ENCODE measurements at places on chromosomes 7 and 10. TPM values are rescaled to one million over a fixed set of nuclear protein-coding genes. Genes with fewer than 3 reads are reported as not detected.

DNA sequence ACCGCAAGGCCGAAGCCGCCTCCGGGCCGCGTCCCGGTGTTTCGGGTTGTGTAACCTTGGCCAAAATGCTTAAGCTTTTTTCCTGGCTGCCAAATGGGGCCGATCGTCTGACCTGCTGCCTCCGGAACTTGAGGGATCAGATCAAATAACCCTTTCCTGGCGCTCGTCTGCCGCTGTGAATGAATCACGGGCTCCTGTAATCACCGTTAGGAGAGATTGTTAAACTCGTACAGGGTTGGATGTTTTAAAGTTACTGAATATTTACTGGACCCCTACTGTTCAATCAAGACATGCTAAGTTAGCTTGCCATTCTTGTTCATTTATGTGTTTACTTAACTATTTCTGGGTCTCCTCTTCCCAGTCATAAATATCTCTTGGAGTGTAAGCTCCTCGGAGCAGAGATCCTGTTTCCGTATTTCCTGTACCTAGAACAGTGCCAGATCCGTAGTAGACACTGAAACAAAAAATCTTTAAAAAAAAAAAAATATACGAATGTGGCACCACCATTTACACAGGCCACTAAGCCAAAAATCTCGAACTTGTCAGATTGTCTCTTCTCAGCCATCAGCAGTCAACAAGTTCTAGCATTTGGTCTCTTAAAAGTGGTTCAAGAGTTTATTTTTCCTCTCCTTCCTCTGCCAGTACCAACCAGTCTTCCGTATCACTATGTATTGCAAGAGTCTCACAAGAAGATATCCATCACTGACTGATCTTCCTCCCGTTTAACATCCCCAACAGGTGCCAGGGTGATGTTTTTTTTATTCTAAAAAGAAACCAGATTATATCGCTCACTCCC is 650 bp upstream of the TM9SF3 start:
- DNase-seq: peak; percentile 76

DNA sequence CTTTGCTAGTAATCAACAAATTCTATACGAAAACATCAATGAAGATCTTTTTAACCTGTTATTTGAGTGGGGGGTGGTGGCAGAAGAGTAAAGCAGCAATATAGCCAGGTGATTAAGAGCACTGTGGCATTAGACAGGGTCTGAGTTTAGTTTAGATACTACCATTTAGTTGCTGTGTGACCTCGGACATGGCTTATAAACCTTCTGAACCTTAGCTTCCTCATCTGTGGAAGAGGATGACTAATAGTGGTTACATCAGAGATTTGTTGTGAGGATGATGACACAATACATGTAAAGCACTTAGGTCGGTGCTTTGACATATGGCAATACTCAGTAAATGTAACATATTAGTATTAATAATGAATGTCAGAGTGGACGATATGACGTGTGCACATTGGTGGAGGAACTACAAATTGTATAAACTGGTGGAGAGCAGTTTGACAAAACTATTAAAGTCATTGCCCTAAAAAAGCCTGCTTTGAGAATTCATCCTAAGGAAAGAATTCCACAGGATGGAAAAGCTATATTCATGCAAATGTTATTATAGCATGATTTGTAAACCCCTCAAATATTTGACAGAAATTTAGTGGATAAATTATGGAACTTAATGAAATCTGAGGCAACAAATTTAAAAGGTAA is 24.3 kb downstream of the SPAG6 start:
- no peak for DNase-seq

DNA sequence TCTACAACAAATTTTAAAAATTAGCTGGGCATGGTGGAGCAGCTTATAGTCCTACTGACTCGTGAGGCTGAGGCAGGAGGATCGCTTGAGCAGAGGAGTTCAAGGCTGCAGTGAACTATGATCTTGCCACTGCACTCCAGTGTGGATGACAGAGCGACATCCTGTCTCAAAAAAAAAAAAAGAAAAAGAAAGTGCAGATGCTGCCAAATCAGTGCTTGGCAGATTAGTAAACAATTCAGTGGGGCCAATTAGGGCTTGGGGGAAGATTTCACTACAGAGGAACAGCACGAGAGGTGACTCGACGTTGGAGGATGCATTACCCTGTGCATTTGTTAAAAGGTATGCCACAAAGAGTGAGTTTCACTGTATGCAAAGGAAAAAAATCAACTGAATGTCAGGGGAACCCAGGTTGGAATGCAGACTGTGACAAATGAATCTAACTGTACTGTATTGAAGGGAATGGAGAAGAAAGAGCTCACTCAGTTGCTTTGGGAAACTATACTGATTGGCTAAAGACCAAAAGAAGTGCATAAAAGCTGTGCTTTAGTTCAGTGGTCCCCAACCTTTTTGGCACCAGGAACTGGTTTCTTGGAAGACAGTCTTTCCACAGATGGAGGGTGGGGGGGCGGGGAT is 31.6 kb downstream of the GARIN1A start:
- DNase-seq: no peak

- DNase-seq: no peak
These were observed 78.4 kb downstream of the NXPH1 start for GRCh38 chr7:8511855-8512254.

GRCh38 chr7:28434510-28434909 is 22.2 kb downstream of the CREB5 start:
- DNase-seq: no peak

DNA sequence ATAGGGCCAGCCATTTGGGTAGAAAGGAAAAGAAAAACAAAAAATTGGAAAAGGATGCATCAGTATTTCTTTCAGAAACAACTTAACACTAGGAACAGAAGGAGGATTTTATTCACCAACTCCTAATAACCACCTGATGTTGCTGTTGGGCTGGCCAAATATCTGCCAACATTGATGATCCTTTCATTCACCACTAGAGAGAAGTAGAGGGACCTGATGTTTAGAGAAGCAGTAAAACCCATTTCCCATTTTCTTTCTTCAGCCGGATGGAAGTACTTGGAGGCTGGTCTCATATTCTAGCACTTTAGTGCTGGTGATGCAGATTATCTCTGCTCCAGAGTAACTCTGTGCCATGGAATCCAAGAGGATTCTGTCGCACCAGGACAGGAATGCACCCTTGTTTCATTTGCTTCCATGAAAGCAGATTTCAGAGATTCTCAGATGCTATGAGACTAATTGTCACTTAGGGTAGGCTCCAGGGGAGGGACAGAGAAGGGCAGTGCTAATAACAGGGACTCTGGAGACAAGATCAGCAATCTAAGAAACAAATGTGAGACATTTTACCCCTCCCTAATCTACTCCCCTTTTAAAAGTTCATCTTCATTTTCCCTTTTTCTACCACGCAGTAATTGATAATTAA is 3.1 kb downstream of the KLLN start:
- peak; percentile 65 for DNase-seq

DNA sequence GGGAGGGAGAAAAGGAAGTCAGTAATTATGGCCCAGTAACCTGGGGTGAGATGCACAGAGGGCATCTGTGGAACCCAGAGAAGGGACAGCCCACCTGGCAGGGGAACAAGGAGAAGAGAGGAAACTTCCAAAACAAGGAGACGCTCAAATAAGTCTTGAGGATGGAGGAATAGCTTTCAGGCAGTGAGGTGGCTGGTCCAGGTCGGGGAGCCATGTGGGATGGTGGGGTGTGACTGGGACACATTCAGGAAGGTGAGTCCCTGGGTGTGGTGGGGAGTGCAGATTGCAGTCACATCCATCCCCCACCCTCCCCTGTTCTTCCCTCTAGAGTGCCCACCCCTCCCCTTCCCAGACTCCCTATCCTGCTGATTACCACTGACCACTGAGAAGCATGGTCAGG is 175.4 kb downstream of the GRID1 start:
- no peak for DNase-seq

- no peak for DNase-seq
These were observed 110.3 kb downstream of the ZNF248 start for GRCh38 chr10:37747081-37747480.

GRCh38 chr7:74454925-74455288 is 1.2 kb downstream of the GTF2IRD1 start:
- no peak for DNase-seq

GRCh38 chr10:131729361-131729760 is 171.4 kb upstream of the PPP2R2D start:
- no peak for DNase-seq

DNA sequence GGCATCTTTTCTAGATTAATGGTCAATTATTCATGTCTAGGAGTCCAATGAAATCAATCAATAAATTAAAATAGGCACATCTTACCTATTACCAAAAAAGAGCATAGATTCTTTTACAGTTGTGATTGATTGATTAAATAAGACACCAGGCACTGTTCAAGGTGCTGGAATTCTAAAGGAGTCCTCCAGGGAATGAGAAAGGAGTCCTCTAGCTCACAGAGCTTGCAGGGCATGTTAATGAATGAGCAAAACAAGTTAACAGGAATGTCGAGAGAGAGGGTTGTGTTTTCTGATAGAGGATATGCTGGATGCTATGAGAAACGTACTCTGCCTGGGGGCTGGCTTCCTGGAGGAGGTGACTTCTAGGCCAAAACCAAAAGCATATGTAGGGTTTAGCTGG is 191.4 kb downstream of the BMPER start:
- DNase-seq: peak; percentile 29

DNA sequence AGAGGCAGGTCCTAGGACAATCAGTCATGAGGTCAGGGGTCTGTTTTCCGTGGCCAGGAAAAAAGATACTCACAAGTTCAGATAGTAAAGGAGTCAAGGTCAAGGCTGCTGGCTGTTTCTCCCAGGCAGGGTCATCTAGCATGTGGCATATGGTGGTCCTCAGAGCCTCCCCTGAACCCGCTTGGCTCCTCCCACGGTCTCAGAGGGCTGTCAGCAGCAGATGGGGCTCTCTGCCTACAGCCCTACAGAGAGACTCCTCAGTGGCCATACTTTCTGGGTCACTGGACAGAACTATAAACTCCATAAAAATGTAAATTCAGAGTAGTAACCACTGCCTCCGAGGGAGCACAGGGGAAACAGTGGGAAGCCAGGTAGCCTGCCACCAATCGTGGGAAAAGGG is 11.3 kb upstream of the DRGX start:
- DNase-seq: no peak

SH2D4B gene
- total RNA-seq: not detected

MOGAT3 gene
- not detected for total RNA-seq

BICC1 gene
- total RNA-seq: 2.2 TPM

PPP1R17 gene
- 0.52 TPM for total RNA-seq

GIMAP8 gene
- not detected for total RNA-seq

SEMA4G gene
- 8.5 TPM for total RNA-seq

ZNF365 gene
- total RNA-seq: 0.35 TPM

ODAD2 gene
- total RNA-seq: 6.5 TPM

RTKN2 gene
- total RNA-seq: 25.4 TPM

NRAP gene
- not detected for total RNA-seq
